ENCODE measurements at places on chromosomes 2 and 18.
A peak's percentile ranks its signal among the peaks of the same experiment; 100 is the strongest.

DNA sequence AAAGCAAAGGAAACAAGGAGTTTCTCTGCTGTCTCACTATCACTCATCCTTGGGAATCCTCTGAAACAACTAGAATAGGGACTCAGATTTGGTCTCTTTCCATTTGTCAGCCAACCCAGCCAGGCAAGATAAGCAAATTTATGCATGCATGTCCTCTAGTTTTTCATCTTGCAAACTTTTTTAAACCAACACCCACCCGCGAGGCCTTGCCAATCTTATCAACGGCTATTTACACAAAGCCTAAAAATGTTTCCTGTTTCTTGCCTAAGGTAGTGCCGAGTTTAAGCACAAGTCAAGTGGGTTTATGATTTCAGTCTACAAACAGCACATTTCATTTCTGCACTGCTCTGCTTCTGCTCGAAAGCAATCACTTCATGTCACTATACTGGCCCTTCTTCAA, 240.9 kb downstream of the STK39 start:
- no peak for DNase-seq

DNA sequence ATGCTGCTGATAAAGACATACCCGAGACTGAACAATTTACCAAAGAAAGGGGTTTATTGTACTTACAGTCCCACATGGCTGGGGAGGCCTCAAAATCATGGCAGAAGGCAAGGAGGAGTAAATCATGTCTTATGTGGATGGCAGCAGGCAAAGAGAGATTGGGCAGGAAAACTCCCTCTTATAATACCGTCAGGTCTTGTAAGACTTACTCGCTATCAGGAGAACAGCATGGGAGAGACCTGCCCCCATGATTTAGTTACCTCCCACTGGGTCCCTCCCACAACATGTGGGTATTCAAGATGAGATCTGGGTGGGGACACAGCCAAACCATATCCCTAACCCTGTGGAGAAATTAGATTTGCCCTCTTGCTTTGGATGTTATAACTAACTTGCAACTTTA, 1068.0 kb upstream of the ZEB2 start:
- DNase-seq, result no peak

DNA sequence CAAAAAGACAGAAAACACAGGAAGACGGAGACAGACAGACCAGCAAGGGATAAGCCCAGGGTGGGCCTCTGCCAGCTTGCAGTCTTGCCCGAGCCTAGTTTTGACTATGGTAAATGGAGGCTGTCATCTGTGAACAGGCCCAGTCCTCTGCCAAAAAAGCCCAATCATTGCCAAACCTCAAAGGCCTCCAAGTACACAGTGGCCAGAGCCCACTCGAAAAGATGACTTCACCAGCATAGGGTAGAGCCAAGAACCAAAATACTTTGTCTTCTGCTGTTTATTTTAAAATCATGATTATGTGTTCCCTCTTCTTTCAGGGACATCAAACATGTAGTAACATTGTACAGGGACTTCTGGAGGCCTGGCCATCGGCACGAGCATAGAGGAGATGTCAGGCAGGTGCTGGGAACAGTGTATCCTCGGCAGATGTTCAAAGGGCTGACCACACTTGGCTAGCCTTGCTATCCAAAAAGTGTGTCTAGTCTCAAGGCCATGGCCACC, 66.0 kb downstream of the TTC32 start:
- DNase-seq, result peak; percentile 21

GRCh38 chr2:101356521-101356920, 30.8 kb downstream of the CREG2 start:
- DNase-seq, result no peak

- no peak for DNase-seq
Measured at GRCh38 chr2:10720306-10720705, 1.1 kb upstream of the ATP6V1C2 start.

GRCh38 chr2:22995576-22995975, 389.4 kb upstream of the KLHL29 start:
- DNase-seq, result no peak

- no peak for DNase-seq
Measured at GRCh38 chr2:113886479-113887008, 3.3 kb upstream of the ACTR3 start.

DNA sequence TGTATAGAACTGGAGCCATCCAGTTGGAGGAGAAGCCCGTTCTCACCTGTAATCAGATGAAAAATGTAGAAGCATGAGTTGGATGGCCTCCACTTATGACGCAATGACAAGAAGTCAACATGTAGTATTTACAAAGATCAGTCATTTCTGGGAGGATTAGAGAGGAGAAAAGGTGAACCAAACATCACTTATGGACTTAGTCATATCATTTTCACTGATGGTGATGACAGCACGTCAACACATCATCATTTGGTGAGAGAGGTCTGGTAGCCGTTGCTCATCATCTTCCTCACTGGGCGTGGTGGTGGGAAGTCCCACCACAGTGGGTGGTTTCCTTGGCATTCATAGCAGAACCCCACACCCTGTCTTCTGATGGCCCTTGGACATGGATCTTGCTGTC, 264.2 kb upstream of the EPAS1 start:
- DNase-seq, result no peak

GRCh38 chr18:41982942-41983660, 28.1 kb downstream of the PIK3C3 start:
- DNase-seq, result no peak

DNA sequence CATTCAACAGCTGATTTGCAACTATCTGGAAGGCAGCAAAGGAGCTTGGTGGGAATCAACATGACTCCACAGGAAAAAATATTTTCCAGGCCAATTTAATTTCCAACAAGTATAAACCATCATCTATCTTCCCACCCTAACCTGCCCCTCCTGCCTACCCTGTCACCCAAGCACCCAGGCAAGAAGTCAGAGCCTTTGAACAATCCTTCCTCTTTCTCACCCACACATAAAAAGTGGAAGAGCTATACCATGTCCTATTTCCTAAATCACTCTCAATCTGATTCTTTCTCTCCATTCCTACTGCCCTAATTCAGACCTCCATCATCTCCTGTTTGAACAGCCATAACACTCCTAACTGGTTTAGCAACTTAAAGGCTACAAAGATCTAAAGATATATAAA, 12.7 kb downstream of the SPIRE1 start:
- no peak for DNase-seq

GRCh38 chr18:58023108-58023507, 20.9 kb upstream of the NEDD4L start:
- no peak for DNase-seq

- no peak for DNase-seq
Measured at GRCh38 chr18:44912740-44913478, 232.2 kb downstream of the SETBP1 start.

DNA sequence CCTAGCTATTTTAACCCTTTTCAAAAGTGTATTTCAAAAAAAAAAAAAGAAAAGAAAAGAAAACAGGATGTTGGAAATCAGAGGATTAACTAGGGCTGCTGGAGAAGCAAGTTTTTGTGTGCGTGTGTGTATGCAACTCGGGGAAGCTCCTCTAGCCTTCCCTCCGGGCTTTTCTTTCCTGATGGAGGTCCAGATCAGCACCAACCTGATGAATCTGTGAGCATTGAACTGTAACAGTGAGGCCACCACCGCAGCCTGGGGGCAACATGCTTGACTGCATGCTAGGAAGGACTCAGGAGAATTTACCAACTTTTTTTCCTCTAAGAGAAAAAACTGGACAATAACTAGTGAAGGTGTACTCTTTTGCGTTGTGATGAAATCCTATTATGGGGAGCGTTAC, 2.3 kb downstream of the OBSL1 start:
- no peak for DNase-seq

GRCh38 chr18:5057386-5058348, 139.4 kb downstream of the AKAIN1 start:
- DNase-seq, result peak; percentile 68

DNA sequence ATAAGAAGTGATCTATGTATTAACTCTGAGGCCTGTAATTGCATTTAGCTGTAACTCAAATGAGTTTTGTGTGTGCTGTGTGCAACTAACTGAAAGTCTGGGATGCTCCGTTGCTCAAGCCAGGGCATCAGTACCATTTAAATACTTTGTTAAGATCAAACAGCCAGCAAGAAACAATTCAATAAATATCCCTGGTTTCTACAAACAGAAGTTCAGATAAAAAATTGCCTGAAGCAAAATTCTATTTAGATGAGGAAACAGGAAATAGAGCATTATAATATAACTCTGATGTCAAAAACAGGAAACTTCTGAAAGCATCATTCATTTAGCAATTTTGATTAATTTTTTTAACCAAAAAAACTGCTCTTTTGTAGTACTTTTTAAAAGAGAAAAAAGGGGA, 18.9 kb upstream of the SLC38A11 start:
- no peak for DNase-seq

- peak; percentile 58 for DNase-seq
Measured at GRCh38 chr18:73842795-73843394, 304.7 kb downstream of the FBXO15 start.

All from NCI-H446 (cell line).